ENCODE measurements at places on chromosomes 12 and 14.

DNA sequence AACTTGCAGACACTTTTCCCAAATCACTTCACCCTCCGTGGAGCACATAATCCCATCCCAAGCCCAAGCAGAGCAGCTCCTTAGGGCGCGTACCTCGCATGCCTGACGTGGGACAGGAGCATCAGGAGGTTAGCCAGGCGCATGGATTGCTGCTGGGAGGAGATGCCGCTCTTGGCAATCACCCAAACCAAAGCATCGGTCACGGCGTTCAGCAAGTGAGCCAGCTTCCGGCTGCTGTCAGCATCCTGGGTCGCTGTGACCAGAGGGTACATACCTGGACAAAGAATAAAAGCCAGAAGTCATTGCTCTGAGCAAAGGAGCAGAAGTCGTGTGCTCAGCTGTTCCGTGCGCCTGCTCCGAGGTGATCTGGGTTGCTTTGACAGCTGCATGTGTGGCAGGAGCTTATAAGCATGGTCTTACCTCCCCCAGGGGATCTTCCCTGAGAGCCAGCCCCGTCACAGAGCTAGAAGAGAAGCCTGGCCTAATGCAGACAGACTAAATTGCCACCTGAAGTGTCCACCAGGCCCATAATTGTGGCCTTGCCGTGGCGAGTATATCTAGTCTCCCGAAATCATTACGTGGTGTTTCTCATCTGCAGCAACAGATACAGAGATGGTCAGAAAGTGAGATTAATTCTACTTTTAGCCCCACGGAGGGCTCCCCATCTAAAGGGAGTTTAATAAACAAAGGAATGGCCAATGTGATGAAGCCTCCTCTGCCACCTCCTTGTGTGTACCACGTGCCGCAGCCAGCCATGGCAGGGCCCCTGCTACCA, 59.1 kb downstream of the ESR2 start:
- DNase-seq = no peak

DNA sequence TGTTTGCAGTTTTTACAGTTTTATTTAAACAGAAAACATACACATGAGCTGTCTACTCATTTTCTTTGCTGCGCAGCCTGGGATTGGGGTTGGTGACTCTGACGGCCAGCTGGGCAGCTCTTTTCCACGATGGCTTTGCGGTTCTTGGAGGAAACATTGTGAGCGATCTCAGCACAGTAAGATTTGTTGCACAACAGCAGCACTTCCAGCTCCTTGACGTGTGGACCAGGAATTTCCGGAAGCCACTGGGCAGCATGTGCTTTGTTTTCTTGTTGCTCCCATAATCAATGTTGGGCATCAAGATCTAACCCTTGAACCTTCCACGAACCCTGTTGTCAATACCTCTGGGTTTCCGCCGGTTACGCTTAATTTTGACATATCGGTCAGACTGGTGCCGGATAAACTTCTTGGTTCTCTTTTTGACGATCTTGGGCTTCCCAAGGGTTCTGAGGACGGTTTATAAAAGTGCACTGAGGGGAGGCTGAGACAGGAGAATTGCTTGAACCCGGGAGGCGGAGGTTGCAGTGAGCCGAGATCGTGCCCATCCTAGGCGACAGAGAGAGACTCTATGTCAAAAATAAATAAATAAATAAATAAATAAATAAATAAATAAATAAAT, 21.8 kb downstream of the FKBP11 start:
- DNase-seq = no peak

GRCh38 chr14:68282479-68283377, 463.1 kb downstream of the RAD51B start:
- DNase-seq = peak; percentile 44

DNA sequence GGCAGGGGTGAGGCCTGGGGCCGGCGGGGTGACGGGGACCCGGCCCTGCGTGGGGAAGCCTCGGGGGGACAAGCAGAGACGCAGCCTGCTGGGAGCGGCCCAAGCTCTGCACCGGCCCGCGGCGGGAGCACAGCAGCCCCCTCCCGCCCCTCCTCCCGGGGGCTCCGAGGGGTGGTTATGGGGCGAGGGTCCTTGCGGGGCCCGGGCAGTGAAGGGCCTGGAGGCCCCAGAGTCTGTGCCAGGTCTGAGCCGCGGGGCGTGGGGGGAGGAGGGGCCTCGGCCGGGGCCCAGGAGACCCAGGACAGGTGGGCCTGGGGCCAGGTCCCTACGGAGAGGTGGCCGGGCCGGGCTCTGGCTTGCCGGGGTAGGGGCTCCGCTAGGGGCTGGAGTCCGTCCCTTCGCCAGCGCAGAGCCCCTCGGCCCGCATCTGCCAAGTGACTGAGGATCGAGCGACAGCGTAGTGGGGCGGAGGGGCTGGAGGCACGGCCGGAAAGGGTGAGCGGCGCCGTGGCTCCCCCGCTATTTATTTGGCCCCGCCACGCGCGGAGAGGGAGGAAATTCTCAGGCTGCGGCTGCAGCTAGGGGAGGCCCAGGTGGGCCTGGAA, 495 bp downstream of the TMEM121 start:
- no peak for DNase-seq

- DNase-seq = no peak
These were observed 544 bp downstream of the ABCD4 start for GRCh38 chr14:74302152-74302628.

DNA sequence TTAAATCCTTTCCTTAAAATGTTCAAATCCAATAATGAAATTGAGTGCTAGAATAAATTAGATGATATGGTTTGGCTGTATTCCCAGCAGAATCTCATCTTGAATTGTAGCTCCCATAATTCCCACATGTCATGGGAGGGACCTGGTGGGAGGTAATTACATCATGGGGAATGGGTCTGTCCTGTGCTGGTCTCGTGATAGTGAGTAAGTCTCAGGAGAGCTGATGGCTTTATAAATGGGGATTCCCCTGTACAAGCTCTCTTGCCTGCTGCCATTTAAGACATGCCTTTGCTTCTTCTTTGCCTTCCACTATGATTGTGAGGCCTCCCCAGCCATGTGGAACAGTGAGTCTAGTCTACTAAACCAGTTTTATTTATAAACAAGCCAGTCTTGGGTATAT, 508.5 kb downstream of the ETNK1 start:
- no peak for DNase-seq

GRCh38 chr12:6369916-6370575, 5.3 kb downstream of the SCNN1A start:
- DNase-seq = no peak

DNA sequence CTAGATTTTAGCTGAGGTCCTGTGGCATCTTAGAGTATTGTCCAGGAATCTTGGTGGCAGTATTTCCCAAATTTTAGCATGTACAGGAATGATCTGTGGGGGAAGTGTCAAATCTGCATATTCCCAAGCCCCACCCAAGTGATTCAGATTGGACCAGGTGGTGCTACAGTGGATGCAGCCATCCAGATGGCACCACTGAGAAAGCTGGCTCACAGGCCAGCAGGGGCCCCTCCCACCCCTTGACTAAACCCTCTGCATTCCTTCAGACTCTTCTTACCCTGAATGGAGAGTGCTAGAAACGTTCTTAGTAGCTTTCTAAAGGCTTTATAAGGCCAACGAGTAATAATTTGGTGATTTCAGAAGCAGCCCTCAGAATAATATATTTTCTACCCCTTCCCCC, 255.2 kb downstream of the NRXN3 start:
- no peak for DNase-seq

- DNase-seq = no peak
These were observed 14.1 kb downstream of the IL31 start for GRCh38 chr12:122159882-122160281.

DNA sequence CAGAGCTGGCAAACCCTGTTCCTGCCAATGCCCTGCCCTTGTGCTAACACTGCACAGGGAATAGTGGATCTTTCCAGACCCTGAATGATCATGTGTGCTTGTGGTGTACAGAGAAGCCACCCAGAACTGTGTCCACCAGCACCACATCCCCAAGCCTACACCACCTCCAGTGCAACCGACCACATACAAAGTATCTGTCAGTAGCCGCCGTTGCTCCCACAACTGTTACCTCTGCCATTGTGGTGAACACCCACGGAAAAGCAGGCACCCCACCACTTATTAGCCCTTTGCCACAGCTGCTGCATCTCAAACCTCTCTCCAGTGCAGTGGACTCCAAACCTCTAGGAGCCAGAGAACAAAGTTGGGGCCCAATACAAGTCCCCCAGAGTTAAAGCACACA, 1049.6 kb downstream of the TRHDE start:
- no peak for DNase-seq

- DNase-seq = no peak
These were observed 71.8 kb upstream of the MAX start for GRCh38 chr14:65173973-65174693.

- DNase-seq = no peak
These were observed 62.4 kb downstream of the PPM1A start for GRCh38 chr14:60311417-60311816.

GRCh38 chr12:131869871-131870418, 24.5 kb upstream of the ULK1 start:
- no peak for DNase-seq

GRCh38 chr14:95555053-95555452, 20.2 kb downstream of the GLRX5 start:
- no peak for DNase-seq

DNA sequence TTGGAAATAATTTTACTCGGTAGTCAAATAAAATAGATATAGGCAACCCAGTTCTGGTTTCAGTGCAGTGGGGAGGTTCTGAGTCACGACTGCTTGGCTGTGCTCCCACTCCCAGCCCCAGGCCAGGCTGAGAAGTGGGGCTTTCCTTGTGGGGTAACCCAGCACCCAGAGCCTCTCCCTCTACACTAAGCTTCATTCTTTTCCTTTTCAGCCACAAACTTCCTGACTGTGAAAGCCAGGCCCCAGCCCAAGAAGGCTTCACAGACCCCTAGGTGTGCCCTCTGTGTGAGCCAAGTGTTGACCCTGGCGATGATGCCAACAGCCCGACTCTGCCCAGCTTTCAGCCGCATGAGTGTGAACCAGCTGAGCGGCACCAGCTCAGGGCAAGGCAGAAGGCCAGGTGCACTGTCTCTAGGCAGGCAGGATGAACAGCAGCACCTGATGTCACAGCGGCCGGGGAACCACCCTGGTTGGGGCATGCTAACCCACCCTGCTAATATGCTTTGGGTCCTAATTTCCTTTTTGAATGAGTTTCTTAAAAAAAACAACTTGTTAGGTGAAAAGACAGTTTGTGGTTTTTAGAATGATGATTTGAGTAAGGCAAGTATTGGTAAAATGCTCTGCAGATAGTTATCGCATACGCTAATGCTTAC, 42.2 kb upstream of the ATP23 start:
- peak; percentile 81 for DNase-seq

DNA sequence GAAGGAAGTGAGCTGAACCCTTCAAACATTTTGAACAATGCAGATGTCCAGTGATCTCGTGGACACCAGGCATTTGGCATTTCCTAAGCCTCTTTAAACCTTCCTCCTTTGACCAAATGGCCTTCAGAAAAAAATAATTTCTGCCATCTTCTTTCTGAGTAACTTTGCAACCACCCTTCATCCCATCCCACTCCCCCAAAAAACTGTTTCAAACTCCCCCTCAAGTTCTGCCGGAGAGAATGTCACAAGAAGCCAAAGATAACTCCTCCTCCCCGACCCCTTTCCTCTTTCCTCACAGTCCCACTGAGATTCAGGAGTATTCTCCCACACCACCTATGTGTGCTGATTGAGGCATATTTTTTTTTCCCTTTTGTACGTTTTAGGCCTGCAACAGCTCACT, 1.7 kb downstream of the KSR2 start:
- DNase-seq = no peak

DNA sequence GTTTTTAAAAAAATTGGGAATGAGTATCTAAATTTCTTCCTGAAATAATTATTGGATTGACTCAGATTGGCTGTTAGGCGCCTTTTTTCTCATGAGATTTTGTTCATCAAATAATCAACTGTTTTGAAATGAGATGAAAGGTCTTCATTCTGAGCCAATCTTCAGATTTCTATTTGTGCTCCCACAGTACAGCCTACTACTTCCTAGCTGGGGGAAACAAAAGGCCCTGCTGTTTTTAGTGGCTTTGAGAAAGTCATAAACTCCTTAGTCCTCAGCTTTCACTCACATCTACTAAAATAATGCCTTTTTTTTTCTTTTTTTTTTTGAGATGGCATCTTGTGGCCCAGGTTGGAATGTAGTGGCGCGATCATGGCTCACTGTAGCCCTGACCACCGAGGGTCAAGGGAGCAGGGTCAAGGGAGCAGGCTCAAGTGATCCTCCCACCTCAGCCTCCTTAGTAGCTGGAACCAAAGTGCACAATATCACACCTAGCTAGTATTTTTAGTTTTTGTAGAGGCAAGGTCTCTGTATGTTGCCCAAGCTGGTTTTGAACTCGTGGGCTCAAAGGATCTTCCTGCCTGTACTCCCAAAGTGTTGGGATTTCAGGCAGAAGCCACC, 15.2 kb downstream of the NACA start:
- no peak for DNase-seq

- no peak for DNase-seq
These were observed 429.5 kb upstream of the FBXO33 start for GRCh38 chr14:39861696-39862095.

DNA sequence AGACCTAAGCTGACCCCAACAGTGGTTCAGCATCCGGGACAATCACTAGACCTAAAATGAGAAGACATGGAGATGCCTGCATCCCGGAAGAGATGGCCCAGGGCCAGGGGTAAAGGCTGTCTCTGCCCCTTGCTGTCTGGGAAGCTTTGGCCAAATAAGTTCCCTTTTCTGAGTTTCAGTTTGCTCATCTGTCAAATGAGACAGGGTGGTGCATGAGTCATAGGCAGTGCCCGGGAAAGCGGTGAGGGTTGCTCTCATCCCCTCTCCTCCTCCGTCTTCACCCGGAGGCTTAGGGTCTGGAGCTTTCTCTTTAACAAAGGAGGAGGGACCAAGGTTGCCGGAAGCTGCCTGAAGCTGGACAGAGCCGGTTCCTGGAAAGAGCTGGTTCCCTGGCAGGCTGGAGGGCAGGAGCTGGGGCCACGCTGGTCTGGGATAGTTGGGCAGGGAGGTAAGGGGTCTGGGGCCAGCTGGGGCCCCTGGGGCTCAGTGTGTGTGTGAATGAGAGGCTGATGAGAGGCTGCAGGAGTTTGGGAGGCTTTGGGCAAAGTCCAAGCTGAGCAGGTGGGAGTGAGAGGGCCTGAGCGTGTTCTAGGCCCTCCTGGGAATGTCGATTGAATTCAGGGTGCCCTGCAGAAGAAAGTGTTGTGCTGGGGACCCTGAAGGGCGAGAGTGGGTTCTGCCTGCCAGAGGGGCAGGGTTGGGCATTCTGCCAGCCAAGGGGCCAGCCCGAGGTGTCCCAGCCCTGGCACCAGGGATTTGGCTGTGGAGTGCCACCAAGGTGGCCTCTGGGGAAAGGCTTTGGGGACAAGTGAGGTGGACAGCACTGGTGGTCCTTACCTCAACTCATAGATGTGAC, at the start of gene SDSL:
Gene SDSL (plus strand): TSS at position 351 of the 856 bp plus-strand sequence. CDS start 5,603 bp downstream, outside the sequence.
- no peak for DNase-seq

DNA sequence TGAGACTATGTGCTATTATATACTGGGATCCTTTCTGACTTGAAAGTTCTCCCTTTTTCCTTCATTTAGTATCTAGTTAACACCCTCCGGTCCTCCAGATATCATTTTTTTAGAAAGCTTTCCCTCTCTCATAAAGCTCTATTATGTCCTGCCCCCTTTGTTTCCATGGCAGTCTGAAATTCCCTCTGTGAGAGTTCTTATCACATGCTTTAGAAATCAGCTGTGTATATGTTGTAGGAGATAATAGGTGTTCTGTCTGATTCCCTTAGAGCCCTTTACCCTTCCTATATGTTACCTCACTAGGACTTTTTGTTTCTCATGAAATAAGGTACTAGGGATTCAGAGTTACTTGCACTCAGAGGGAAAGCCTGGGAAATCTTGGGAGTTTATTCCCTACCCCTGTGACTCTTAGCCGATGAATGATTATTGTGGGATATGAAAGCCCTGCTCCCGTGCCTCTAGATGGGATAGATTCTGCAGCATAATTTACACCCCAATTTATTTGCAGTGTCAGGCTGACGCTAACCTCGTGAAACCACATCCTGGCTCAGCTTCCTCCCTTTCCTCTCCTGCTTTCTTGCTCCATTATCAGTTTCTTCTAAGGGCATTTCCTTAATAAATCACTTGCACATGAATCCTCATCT, 448.4 kb downstream of the MDGA2 start:
- DNase-seq = no peak

Measured in stimulated activated CD4-positive, alpha-beta T cell treated with anti-CD3 and anti-CD28 coated beads, Interleukin-2, amount 100 ng/mL, for 24 hours (primary cell).